Posterior vena cava (tissue), 2 donors: ENCODE measurements at places on chromosomes 13 and 19. TPM values are rescaled to one million over a fixed set of nuclear protein-coding genes. Genes with fewer than 3 reads are reported as not detected.
A peak's percentile ranks its signal among the peaks of the same experiment; 100 is the strongest.

DNA sequence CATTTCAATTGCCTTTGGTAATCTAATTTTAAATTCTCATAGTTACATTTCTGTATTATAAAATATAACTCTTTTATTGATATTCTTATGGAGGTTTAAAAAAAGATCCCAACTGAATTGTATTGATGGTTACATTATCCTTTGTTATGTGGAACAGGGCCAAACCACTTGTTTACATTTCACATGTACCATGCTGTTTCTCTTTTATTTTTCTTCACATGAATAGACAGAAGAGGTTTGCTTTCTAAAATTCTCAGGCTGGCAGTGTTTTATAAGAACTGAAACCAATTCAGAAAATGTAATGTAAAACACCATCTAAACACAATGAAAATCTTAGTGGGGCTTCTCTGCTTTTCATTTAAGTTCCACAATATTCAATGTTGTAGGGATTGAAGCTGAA, 122.5 kb downstream of the GPC5 start:
- DNase-seq, result no peak

The FBXW9 gene
- total RNA-seq, result 3.6 TPM

The CASP14 gene
- total RNA-seq, result not detected

GRCh38 chr13:30927595-30927994, 4.9 kb upstream of the TEX26 start:
- DNase-seq, result no peak

The OR7C1 gene
- total RNA-seq, result not detected

GRCh38 chr19:29645491-29645867, 19.8 kb upstream of the PLEKHF1 start:
- DNase-seq, result no peak

- no peak for DNase-seq
Observed at GRCh38 chr13:22432690-22433089, 748.1 kb upstream of the SGCG start.

DNA sequence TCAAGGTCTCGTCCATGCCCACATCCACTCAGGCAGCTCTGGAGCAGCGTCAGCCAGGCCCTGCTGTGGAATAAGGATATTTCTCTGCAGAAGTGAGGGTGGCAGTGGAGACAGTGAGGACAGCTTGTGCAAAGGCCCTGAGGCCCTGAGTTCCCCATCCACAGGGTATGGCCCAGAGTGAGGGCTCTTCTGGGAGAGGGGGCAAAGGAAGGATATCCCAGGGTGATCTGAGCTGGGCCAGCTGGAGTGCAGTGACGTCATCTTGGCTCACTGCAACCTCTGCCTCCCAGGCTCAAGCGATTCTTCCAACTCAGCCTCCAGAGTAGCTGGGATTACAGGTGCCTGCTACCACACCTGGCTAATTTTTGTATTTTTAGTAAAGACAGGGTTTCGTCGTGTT, 11.5 kb downstream of the MARK4 start:
- no peak for DNase-seq

DNA sequence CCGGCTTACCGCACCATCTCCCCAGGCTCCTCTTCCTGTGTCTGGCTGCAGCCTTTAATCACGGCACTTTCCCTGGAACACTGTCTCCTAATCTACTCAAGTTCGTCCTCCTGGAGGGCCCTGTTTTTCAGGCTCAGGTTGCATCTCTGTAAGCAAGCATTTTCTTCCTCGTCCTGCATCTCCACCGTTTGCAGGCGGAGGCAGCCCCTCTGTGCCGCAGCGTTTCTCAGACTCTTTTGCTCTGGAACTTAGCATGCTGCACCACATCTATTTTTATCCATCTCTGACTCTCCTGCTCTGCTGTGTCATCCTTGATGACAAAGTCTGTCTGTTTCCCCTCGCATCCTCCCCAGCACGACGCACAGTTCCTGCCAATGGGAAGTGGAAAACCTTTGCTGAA, 117.5 kb downstream of the ATP8A2 start:
- DNase-seq, result no peak

GRCh38 chr13:20353973-20354372, 121.9 kb upstream of the GJB6 start:
- no peak for DNase-seq

The ZNF146 gene
- total RNA-seq, result 40.2 TPM

DNA sequence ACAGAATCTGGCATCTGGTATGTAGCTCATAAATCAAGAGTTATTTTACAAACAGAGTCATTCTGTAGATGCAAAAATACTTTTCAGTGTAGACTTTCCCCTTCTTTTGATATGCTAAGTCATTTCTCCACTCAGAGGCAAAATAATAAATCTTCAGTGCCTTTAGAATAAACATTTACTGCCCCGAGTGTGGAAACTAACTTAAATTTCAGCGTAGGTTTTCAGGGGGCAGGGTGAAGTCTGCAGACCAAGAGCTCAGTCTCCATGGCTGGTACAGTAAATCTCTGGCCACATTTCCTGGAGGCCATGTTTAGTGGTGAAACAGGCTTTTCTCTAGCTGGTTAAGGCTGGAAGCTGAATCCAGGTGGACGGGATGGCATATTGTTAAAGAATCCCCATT, 13.1 kb upstream of the ADPRHL1 start:
- no peak for DNase-seq

DNA sequence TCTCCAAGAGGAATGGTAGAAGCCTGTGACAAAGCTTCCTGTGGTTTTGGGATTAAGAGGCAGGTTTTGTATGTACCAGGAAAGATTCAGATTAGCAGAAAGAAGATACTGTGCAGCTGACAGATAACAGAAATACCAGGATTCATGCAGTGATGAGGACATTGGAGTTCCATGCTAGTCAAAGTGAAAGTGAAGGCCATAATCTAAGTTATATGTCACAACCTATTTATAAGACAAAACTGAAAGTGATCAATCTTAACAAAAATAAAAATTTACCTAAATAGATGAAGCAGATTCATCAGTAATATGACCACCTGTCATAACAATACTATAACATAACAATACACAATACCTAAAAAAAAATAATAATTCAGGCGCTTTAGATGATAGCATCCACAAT, 1305.2 kb upstream of the PCDH9 start:
- DNase-seq, result no peak

The CD79A gene
- 0.52 TPM for total RNA-seq

The ZNF540 gene
- 4.6 TPM for total RNA-seq

DNA sequence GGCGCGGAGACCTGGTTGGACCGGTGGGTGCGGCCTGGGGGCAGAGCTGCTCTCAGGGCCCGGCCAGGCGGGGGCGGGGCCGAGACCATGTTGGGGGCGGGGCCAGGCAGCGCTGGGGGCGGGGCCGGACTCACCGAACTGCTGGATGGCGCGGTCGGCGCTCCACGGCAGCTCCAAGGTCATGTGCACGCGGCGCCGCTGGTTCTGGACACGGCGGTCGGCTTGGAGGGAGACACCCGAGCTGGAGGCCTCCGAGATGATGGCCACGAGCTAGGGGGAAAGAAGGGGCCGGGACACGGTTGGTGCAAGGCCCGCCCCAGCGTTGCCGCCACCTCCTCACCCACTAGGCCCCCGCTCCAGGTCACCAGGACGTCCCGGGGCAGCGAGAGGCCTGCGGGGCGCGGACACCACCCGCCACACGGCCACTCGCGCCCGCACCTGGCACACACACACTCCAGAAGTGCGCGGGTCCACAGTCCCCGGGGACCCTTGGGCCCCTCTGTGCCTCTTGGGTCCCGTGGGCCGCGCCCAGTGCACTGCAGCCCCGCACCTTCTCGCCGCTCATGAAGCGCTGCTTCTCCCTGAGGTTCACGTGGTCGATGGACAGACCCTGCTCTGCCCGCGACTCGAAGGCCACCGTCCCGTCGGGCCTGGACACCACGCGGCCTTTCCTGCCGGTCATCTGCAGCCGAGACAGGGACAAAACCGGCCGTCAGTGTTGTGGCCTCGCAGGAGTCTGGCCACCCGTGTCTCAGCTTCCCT, 8.7 kb downstream of the GPX4 start:
- DNase-seq, result peak; percentile 86

DNA sequence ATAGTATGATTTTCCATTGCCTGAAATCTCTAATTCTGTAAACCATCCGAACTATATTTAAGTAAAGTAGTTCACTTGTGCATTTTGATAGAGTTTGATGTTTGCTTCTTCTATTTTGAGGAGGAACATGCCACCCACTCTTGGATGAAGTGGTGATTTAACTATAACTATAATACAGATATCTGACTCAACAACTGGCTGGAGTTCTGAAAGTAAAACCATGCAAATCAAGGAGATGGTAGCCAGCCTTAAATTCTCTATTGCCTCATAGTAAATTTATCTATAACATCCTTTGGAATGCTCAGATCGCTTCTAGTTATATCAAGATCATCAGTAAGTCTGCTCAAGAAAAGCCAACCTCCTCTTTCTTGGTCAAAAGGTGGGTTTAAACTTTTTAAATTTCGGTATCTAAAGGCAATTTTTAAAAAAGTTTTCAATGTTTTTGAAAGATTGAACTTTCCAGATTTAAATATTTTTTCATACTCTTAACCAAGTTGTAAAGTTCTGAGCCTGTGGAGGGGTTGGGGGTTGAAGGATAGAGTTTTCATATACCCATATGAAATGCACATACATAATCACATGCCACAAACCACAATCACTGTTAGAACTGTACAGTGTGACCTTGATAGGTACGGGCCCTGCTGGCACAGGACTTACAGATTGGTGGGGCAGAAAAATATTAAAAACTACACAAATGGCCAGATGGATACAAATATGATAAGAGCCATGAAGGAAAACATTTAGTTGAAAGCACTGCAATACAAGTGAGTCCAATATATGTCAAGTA, 90.5 kb upstream of the RFC3 start:
- DNase-seq, result no peak

The FOSB gene
- total RNA-seq, result 73.0 TPM

The RDH13 gene
- total RNA-seq, result 7.8 TPM

- peak; percentile 44 for DNase-seq
Observed at GRCh38 chr19:29700498-29700897, 14.6 kb downstream of the C19orf12 start.

DNA sequence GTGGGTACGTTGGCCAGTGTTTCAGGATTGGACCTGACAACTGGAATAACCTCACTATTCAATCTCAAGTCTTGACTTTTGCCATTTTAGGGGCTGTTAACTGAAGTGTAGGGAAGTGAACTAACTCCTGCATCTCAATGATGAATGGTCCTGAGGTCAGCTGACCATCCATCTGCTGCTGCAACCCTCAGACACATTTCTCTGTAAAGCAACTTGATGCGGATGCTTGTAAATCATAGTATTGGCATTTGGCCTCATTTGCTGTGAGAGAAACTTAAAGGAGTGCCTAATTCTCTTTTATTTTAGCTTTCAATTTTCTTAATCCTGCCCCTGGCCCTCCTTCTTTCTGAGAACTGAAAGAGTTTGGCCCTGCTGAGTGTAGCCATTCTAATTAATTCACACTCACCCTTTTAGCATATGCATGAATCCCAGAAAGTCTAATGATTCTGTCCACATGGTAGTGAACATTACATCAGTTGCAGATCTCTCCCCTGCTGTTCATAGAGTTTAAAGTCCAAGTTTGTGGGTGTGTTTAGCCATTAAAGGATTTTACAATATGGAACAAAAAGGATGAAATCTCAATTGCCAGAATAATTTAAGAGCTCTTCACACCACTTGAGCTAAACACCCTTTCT, 1531.4 kb upstream of the SLC10A2 start:
- DNase-seq, result no peak

The PCSK4 gene
- total RNA-seq, result 0.52 TPM

The LGI4 gene
- 10.0 TPM for total RNA-seq

The RAB20 gene
- total RNA-seq, result 11.9 TPM

DNA sequence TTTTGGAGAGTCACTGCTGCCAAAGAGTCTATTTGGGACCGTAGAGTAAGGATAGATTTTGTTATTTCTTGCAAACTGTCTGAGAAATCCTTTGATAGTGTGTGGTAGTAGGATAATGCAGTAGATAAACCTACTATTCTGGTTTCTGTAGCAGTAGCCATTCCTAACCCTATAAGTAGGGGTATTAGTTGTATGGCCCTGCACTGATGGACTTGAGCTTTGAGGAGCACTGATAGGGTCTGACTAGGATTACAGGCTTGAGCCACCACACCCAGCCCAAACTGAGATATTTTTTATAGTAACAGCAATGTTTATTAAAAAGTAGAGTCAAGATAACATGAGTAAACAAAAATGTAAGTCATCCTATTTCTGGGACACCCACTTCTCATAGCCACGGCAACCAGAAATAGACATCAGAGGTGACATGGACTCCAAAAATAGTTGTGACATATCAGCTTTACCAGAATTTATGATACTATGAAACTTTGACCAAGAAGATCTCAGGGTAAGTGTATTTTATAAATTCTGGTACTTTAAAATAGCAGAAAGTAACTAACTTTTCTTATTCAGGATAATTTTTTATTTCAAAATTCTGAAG, 479.1 kb downstream of the SUCLA2 start:
- DNase-seq, result no peak

GRCh38 chr13:43770871-43771270, 15.9 kb downstream of the ENOX1 start:
- DNase-seq, result no peak

The C19orf81 gene
- 0.57 TPM for total RNA-seq

DNA sequence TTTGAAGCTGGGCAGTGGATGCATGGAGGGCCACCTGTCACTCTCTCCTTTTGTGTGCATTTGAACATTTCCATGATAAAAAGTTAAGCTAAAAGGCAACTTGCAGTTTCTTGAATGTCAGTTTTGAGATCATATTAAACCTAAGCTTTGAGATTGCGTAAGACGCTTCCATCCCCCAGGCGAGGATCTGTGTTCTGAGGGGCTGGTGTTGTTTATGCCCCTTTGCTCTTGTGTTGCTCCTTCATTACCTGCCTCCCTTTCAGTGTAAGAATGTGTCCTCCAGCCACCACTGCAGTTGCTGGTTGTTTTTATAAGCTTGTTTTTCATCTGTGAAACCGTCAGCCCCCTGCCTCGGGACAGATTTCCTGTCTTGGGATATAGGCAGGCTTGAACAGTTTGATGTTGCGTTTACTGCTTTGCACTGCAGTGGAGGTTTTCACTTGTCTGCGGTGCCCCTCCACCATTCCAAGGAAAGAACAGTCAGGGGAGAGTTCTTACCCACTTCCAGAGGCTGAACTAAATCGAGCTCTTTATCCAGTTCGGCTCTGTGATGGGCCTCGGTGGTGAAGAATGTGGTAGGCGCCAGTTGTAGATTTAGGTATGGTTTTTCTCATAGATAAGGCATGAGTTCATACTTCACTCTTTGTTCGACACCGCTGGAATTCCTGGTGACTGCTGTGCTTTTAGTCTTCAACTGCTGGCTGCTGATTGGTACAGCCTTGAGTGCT, 96.8 kb downstream of the ARHGEF7 start:
- DNase-seq, result no peak

The ZFR2 gene
- not detected for total RNA-seq

The DOHH gene
- total RNA-seq, result 10.1 TPM

GRCh38 chr13:39306639-39307589, 268.7 kb downstream of the NHLRC3 start:
- no peak for DNase-seq

The MTMR6 gene
- 23.5 TPM for total RNA-seq

The RAB11B gene
- total RNA-seq, result 86.9 TPM

GRCh38 chr13:74678308-74678965, 544.2 kb upstream of the KLF12 start:
- no peak for DNase-seq

GRCh38 chr19:12603714-12604113, 6.9 kb downstream of the ZNF490 start:
- DNase-seq, result no peak

- DNase-seq, result no peak
Observed at GRCh38 chr13:31775148-31775547, 35.8 kb downstream of the RXFP2 start.

- DNase-seq, result no peak
Observed at GRCh38 chr19:17118957-17119356, 43.4 kb downstream of the MYO9B start.

GRCh38 chr13:77456271-77456670, 79.2 kb upstream of the SCEL start:
- DNase-seq, result no peak

The IFNL2 gene
- not detected for total RNA-seq
